ENCODE measurements at places on chromosomes 7 and 10.

- no peak for DNase-seq
Observed at GRCh38 chr7:47659664-47660462, 78.0 kb upstream of the TNS3 start.

DNA sequence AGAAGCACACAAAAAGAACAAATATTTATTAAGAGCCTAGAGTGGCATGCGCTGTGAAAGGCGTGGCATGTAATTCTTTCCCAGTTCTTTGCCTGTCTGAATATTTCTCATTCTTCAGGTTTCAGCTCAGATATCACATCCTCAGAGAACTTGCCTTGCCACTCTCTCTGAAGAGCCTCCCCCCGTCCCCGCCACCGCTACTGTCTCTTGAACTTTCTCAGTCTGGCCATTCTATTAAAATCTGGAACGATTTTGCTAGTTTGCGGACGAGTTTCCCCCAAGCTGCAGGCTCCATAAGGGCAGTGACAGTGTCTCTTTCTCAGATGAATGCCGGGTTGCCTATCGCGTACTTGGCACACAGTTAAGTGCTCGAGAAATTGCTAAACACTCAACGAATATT lies 787 bp upstream of the PLEKHA1 start:
- no peak for DNase-seq

DNA sequence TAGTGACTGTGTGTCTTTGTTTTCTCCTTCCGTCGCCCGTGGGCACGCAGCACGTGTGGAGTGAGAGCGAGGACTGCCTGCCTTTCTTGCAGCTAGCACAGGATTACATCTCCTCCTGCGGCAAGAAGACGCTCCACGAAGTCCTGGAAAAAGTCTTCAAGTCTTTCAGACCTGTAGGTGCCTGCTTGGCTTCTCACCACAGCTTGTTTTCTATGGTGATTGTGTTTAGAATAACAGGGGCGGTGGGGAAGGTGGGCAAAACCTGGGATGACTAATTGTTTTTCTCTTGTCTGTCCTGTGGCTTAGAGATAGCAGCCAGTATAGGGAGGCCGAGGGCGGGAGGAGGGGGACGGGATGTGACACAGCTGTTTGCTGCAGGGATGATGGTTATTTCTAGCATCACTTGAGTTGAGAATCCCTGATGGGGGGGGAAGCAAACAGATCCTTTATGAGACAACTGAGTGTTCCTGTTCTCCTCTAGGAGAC lies 11.4 kb downstream of the MTURN start:
- DNase-seq: peak; percentile 61

DNA sequence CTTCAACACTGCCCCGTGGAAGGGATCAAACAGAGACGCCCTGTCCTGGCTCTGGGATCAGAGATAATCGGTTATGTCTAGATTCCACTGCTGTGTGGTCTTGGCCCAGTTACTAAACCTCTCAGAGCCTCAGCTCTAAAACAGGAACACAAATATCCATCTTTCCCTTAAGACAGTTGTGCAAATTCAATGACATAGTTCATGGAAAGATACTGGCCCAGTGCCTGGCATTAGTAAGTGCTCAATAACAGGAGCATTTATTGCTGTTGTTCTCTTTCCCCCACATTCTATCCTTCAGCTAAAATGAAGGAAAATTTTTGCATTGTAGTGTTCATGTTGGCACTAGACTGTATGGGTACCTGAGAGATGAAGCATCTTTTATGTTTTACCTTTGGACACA lies 58.6 kb downstream of the TACC2 start:
- DNase-seq: no peak

DNA sequence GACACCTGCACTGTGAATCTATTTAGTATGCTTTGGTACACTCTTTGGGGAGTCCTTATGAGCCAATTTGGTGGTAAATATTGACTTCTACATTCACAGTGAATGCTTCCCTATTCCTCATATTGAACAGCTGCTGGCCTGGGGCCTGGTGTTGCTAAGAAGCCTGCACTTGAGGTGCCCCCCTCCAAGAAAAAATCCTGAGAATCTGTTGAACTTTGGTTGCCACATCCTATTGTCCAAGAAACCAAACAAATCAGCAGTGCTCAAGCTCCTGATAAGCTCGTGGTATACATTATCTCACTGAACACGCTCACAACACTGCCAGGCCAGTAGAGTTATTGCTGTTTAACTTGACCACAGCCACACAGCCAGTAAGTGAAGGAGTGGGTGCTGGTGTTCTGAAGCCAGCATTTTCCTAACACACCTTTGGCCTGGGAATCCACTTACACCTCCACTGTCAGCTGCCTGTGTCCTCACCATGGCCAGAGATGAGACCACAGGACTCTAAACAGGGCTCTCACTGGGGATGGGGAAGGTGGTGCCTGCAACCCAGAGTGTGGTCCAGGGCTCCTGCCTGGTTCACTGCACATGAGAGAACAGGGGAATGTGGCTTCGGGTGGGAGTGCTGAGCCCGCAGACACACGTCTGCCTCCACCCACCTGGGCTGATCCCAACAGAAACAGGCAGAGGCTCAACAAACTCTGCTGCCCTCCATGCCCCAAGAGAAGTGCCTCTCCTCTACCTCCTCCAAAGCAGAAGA lies 6.7 kb downstream of the DDC start:
- DNase-seq: no peak

Data from Daoy (cell line).